ENCODE measurements at places on chromosomes 3 and 15.

GRCh38 chr15:25056484-25057425, 102.0 kb downstream of the SNRPN start:
- DNase-seq, result no peak

DNA sequence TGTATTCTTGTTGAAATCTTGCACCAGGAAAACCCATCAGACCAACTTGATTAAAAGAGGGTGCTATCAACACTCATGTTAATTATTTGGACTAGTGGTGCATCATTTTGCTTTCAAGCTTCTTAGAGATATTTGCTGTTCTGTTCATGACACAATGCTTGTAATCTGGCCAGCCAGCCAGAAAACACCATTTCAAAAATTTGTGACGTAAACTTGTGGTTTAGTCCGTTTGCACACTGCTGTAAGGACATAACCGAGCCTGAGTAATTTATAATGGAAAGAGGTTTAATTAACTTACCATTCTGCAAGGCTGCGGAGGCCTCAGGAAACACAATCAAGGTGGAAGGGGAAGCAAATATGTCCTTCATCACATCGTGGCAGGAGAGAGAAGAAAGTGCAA, 374.3 kb upstream of the TGFBR2 start:
- no peak for DNase-seq

- DNase-seq, result peak; percentile 15
These were observed 524 bp downstream of the MRPS11 start for GRCh38 chr15:88467935-88468528.

- DNase-seq, result no peak
These were observed 836.2 kb downstream of the AGBL1 start for GRCh38 chr15:86915811-86916331.

GRCh38 chr3:52222319-52223221, 2.9 kb downstream of the TLR9 start:
- DNase-seq, result no peak

DNA sequence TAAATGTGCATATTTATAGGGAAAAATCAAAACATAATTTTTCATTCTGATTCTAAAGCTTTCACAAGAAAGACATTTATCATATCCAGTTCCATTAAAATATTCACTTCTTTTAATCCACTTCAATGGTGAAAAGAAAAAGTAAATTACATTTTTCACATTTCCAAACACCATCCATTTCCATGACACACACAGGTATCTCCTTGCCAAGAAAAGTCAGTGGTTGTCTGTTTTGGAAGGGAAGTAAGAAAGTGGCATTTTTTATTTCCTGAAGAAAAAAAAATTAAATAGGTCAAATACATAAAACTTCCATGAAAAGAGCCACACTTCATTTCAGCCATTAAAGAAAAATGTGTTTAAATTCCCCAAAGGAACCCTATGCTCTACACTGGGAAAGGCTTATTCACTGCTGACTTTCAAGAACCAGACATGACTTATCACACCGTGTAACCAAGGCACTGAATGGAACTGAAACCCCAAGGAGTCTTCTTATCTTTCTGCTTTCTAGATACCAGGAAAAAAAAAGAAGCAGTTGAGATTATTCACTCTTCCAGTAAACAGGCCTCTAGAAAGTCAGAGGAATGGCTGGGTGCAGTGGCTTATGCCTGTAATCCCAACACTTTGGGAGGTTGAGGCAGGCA, 44.5 kb downstream of the OSBPL10 start:
- no peak for DNase-seq

GRCh38 chr15:36430726-36431265, 148.6 kb upstream of the CDIN1 start:
- DNase-seq, result no peak

DNA sequence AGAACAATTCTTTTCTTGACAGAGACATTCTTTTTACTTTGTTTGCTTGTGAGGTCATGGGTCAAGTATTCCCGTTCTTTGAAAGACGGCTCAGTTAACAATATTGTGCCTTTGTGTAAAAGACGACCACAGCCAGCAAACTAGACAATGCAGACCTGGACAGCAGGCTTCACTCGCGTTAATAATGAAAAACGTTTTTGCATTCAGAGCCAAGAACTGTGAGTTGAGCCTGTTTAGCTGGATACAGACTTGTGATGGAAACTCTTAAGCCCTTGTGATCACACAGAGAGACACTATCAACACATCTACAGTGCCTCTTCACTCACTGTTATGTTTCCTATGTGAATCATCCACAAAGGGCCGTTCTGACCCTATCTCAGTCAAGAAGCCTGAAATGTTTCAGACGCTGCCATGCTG, 37.3 kb upstream of the CMTM7 start:
- DNase-seq, result no peak

DNA sequence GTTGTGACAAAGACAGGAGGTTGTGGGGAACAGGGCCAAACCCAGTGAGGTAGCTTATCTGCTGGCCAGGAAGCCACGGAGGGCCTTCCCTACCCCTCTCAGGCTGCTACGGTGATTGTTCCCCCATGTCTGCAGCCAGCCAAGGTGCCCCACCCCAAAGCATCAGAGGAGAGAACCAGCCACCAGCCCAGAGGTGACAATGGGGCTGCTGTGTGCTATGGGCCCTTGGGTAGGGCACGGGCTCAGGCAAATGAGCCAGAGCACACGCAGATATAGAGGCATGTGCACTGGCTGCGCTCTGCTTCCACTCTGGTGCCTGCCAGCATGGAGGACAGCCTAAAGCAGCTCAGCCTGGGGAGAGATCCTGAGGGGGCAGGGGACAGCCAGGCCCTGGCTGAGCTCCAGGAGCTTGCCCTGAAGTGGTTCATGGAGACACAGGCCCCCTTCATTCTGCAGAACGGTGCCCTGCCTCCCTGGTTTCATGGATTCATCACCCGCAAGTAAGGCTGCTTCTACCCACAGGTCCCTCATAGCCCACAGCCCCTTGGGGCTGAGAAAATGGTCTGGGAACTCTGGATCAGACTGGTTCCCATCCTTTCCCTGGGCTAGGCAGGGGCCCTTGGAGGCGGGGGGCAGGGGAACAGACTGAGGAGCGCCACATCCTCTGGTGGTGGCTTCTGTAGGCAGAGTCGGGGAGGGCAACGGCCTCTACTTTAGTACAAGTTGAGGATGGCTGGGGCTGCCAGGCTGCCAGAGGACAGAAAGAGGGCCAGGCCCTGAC, at the start of gene SH2D7:
Gene SH2D7 (plus strand): TSS at position 301 of the 781 bp plus-strand sequence. CDS start 24 bp downstream, at position 325.
- no peak for DNase-seq

GRCh38 chr3:112640276-112640929, 540 bp downstream of the CCDC80 start:
- DNase-seq, result no peak

- no peak for DNase-seq
These were observed 16.7 kb upstream of the TBL1XR1 start for GRCh38 chr3:177213801-177214535.

DNA sequence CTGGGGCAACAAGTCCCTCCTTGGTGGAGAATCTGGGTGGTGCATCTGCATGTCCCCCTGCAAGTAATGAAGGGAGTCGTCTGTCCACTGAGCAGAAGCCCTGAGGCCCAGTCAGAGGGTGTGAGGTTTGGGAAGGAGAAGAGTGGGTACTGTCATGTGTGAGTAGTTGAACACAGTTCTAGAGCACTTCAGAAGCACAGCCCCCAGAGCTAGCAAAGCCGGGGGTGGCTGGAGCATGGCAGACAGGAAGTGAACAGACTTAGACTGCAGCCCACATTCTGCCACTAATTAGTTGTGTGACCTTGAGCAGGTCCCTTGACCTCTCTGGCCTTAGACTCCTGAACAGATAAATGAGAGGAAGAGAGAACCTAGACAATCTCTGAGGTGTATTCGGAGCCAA, 207.6 kb downstream of the UACA start:
- DNase-seq, result no peak

All from germinal center (tissue), 1 donor.